ENCODE measurements at places on chromosomes 13 and 19. TPM values are rescaled to one million over a fixed set of nuclear protein-coding genes. Genes with fewer than 3 reads are reported as not detected.

The ZNF470 gene
- total RNA-seq, result 2.7 TPM

GRCh38 chr13:20442375-20442774, 83.3 kb downstream of the CRYL1 start:
- no peak for DNase-seq

DNA sequence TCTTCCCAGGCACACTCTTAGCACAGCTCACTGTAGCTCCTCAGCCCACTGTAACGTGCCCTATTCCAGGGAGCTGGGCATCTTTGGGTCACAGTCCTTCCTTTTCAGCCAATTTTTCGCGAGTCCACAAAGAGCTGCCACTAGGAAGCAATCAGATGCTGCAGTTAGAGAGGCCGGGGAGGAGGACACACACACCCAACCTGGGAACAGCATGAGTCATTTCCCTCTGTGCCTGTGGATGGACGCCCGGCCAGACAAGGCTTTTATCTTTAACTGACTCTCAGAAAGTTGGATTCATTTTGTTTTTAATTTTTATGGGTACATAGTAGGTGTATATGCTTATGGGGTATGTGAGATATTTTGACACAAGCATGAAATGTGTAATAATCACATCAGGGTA, 918.6 kb downstream of the UQCRFS1 start:
- peak; percentile 84 for DNase-seq

GRCh38 chr13:110813646-110814624, 100.4 kb downstream of the ING1 start:
- no peak for DNase-seq

DNA sequence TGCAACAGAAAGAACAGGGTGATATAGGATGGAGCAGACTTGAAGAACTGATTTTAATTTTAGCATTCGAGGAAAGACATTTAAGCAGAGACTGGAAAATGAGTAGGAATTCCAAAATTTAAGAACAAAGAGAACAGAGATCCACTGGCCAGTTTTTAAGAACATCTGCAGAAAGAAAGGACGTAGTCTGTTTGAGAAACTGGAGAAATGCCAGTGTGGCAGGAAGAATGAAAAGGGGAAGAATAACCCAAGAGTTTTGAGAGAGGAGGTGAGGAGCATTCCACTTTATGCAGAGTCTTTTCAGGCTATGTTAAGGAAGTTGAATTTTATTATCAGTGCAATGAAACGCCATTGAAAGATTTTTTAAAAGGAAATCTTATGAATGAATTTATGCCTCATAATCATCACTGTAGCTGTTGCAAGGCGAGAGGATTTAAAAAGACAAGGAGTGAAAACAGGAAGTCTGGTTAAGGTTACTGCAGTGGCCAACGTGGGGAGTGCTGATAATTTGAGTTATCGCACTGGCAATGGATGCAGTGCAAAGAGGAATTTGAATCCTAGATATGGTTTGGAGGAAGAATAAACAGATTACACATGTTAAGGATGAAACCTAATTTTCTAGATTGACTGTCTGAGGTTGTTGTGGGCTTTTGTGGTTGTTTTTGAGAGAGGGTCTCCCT, 253.8 kb downstream of the DACH1 start:
- DNase-seq, result no peak

All from RPMI7951 (cell line).